Mesenteric fat pad (tissue), 1 donor: ENCODE measurements at places on chromosomes 7 and 10. TPM values are rescaled to one million over a fixed set of nuclear protein-coding genes. Genes with fewer than 3 reads are reported as not detected.

TDRD1 gene
- 0.16 TPM for total RNA-seq

DNA sequence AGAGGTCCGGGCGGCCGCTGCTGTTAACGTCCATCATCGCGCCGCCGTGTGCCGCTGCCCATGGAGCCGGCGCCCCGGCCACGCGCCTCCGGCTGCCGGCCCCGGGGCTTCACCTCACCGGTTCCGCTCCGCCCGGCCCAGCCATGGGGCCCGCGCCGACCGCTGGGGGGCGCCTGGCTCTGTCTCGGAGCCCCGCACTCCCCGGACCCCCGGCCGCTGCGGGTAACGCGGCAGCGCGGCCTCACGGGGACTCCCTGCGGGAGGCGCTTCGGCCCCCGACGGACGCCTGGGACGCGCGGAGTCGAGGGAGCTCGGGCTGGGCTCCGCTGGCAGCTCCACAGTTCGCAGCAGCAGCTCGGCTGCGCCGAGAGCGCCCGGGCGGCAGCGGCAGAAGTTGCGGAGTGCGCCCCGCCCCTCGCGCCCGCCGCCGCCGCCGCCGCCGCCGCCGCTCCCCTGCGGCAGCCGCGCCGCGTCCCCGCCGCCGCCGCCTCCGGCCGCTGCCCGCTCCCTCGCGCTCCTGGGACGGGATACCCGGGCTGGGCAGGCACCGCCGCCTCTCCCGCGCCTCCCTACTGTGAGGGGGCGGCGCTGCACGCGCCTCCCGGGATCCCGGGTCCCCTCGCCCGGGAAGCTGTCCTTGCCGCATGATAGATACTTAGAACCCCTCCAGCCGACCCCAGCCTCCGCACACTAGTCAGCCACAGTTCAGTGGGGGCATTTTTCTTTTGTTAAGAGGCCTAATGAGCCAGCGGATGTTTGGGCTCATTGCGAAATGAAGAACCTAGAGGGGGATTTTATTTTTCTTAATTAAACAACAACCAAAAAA, at the start of gene HTR7:
Gene HTR7 (minus strand): TSS at position 405 of the 826 bp plus-strand sequence. CDS start 368 bp downstream, at position 37.
- DNase-seq: no peak

RBAK gene
- 9.8 TPM for total RNA-seq

GRCh38 chr10:132687893-132688579, 97.9 kb downstream of the NKX6-2 start:
- no peak for DNase-seq

GRCh38 chr10:97596101-97597082, 6.9 kb downstream of the C10orf62 start:
- no peak for DNase-seq

DNA sequence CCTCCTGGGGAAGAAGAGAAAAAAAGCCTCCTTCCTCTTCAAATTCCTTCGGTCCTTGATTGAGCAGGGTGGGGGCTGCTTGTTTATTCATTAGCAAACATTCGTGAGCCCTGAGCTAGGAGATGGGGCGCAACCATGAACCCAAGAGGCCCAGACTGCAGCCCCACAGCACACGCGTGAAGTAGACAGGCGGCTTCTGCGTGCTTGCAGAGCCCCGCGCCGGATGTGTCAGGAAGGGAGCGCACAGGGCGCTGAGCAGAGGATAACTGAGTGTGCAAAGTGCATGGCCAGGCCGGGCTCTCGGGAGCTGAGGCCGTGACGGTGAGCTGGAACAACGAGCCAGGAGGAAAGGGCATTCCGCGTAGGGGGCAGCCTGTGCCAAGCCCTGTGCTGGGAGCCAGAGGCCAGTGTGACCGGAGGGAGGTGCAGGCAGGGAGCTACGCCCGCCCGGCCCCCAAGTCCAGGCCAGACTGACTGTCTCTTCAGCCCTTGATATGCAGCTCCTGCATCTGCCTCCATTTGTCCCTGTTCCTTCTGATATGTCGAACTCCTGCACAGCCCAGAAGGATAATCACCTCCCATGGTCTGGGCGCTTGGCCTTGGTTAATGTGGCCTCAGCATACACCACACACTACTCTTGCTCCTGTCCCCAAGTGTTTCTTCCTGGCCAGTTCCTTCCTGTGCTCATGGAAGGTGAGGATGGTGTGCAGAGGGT, 4.6 kb downstream of the FOXL3 start:
- peak; percentile 87 for DNase-seq

MAGI2 gene
- total RNA-seq: 9.7 TPM

DNA sequence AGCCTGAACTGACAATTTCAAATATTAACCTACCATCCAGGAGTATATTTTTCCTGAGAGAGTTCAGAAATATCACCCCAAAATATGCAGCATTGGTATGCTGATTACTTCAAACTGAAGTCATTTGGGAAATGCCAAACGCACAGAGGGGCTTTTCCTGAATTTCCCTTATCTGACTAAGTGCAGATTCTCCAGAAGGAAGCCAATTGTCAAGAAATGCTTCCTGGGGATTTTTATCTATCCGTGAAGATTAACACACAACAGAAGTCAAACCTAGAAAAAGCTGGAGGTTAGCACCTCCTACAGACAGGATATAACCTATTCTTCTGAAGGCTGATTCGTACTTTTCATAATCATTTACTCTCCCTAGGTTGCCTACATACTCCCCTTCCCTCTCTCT, 91.0 kb downstream of the AKR1D1 start:
- DNase-seq: no peak

DNA sequence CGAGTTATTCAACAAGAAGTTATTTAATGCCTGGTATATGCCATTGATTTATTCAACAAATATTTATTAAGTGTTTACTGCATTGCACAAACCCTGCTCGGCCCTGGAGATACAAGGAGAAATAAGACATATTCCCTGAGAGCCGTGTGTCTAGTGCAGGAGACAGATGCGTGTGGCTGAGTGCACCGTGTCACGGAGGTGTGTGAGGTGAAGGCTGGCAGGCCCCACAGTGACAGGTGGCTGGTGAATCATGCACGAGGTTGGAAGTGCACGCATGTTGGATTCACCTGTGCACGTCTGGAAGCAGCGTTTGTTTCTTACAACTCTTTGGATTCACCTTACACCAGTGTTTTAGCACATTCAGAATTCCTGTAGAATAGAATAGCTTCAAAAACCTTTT, 136.6 kb upstream of the SHH start:
- no peak for DNase-seq

CPEB3 gene
- 4.2 TPM for total RNA-seq

- no peak for DNase-seq
These were observed 27.6 kb downstream of the EZH2 start for GRCh38 chr7:148856578-148856881.

PPP1R17 gene
- not detected for total RNA-seq

GRCh38 chr7:7989133-7989532, 20.5 kb downstream of the GLCCI1 start:
- no peak for DNase-seq

GRCh38 chr7:44729949-44730590, 18.6 kb upstream of the ZMIZ2 start:
- DNase-seq: no peak

- DNase-seq: no peak
These were observed 6.1 kb upstream of the ZNF467 start for GRCh38 chr7:149779502-149779805.

DNA sequence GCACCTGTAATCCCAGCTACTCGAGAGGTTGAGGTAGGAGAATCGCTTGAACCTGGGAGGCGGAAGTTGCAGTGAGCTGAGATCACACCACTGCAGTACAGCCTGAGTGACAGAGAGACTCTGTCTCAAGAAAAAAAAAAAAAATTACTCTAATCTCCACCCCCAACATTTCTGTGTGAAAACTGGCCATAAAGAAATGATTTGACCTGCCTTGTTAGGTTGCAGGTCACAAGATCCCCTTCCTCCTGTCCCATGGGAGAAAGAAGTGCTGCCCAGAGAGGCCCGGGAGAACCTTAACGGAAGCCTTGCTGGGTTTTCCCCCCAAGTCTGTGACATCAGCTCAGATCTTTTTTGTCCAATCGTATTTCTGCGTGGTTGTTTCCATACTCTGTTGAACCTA, 8.7 kb upstream of the CALHM1 start:
- no peak for DNase-seq

GRCh38 chr7:119197877-119198527, 973.5 kb downstream of the ANKRD7 start:
- DNase-seq: no peak

GNAT3 gene
- total RNA-seq: not detected

PNLIP gene
- total RNA-seq: 1.5 TPM

SORCS3 gene
- total RNA-seq: not detected
